ENCODE measurements at places on chromosomes 16 and 17. TPM values are rescaled to one million over a fixed set of nuclear protein-coding genes. Genes with fewer than 3 reads are reported as not detected.
A peak's percentile ranks its signal among the peaks of the same experiment; 100 is the strongest.

- peak; percentile 17 for DNase-seq
Measured at GRCh38 chr17:16255481-16255921, 38.5 kb downstream of the PIGL start.

NRN1L gene
- 1.1 TPM for polyA plus RNA-seq

DNA sequence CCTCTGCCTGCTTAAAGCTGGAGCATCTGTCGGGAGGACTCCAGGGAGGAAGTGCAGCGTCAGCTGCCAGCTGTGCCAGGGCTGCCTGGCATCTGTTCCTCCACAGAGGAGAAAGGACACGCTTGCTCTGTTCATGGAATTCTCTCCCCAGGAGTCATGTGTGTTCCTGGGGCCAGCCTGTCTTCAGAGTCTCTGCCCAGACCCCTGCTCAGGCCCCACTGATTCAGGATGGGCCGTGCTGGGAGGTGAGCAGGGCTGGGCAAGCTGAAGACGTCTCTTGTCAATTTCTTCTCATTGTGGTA lies 24.2 kb downstream of the CRISPLD2 start:
- no peak for DNase-seq

GRCh38 chr16:50282955-50283631 lies 16.7 kb downstream of the ADCY7 start:
- no peak for DNase-seq

DNA sequence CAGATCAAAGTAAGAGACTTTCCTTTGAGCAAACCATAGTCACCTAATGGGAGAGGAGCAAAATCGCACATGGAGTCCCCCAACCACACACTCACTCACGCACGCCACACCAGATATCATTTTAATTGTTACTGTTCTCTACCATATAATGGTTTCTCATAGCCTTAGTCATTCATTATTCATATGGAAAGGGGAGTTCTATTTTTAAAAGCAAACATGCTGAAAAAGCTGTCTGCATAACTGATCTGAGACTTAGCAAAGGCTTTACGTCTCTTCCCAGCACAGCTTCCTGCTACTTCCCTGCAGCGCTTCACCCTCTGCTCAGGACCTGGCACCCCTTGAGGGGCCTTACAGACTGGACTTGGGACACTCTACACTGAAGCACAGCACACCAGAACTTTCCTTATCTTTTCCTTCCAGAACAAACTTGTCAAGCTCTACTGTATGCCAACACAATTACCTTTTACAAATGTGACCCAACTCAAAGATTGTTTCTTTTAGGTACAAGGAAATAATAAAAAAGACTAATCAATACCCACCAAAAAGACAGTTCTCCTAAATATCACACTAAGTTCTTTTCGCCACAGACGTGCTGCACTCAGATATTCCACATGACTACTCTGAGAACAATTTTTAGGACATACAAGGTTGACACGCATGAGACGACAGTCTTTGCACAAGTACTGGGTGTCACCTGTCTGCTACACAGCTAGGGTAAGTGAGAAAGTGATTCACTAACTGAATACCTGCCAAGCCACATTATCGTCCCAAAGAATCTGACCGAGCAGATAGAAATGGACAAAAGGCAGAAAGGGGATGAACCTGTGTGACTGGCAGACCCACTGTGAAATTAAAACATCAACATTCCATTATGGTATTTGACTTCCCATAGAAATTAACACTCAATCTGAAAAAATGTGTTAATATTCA lies 21.5 kb downstream of the SRP68 start:
- DNase-seq, result no peak

DNA sequence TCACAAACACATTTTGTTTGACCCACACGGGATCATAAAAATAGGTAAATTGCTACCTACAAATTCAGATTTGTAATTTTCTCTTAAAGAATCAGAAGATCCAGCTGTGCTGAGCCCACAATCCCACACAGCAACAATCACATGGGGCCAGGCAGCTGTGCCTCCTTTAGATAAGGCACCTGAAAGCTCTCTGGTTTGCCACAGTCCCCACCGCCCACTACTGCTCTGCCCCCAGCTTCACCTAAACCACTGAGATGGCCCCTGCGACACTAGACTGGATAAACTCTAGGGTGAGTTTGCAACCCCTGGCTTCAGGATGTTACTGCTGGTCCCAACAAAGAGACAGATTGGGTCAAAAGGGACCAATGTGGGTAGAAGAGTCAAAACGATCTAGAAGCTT lies 96.8 kb downstream of the GSG1L start:
- DNase-seq, result no peak

GRCh38 chr17:50212121-50212843 lies 10.9 kb upstream of the COL1A1 start:
- no peak for DNase-seq

DNA sequence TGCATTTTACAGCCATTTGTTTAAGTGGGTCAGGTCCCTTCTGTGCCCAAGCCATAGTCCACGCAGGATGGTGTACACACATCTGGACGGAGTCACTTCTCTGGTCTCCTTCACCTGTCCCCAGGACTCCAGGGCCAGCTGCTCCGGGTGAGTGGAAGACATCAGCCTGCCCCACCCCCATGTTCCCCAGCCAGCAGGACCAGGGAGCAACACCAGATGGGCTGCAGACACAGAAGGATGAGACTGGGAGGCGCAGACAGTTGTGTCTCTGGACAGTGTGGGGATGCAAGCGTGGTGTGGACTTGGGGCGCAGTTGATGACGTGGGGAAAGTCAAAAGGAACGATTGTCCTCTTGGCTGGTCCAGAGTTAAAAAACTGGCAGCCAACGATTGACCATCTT lies 24.6 kb upstream of the WFDC1 start:
- no peak for DNase-seq

SECTM1 gene
- polyA plus RNA-seq, result 2.6 TPM

DNA sequence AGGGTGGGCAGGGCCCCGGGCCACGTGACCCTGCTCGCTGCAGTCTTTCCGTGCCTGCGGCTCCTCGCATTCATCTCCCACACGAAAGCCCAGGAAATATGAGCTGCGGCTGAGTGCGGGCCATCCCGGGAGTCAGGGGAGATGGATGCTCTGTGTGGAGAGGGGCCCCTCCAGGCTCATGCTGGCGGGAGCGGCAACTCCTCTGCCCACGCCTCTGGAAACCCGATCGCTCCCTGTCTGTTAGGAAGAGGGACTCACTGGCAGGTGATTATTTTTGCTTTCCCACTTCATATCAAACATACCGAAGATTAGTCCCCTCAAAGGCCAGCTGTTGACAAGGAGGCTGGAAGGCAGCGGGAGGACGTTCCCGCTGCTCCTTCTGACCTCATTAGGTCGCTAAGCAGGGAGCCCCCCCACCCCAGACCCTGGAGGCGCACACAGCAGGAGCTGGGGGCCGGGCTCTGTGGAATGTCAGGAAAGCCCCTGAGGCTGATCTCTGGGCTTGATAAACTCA lies 228.5 kb downstream of the FOXL1 start:
- no peak for DNase-seq

Measured in muscle of back (tissue), 13 donors.